ENCODE measurements at places on chromosomes 5 and 9.

GRCh38 chr9:98745470-98745869, 36.7 kb upstream of the GABBR2 start:
- DNase-seq: no peak

- no peak for DNase-seq
Observed at GRCh38 chr5:18152671-18153070, 518.4 kb downstream of the TAF11L14 start.

GRCh38 chr9:16291921-16292320, 578.5 kb downstream of the BNC2 start:
- DNase-seq: no peak

DNA sequence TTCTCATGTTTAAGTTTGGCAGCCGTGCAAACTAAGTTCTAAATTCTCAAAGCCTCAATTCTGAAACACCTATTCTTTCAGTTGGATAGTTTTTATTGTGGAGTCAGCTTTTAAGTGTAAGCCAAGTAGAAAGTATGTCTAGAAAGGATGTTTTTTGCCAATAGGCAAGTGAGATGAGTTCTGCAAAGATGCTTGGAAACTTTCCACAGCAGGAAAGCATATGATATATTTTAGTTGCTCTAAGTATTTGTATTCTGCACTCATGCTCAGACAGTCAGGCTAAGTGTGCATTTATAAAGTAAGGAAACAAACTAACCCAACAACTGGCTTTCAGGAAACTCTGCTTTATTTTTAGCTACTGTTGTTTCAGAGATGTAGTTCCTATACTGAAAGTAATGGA, 67.3 kb upstream of the CDH18 start:
- DNase-seq: no peak

DNA sequence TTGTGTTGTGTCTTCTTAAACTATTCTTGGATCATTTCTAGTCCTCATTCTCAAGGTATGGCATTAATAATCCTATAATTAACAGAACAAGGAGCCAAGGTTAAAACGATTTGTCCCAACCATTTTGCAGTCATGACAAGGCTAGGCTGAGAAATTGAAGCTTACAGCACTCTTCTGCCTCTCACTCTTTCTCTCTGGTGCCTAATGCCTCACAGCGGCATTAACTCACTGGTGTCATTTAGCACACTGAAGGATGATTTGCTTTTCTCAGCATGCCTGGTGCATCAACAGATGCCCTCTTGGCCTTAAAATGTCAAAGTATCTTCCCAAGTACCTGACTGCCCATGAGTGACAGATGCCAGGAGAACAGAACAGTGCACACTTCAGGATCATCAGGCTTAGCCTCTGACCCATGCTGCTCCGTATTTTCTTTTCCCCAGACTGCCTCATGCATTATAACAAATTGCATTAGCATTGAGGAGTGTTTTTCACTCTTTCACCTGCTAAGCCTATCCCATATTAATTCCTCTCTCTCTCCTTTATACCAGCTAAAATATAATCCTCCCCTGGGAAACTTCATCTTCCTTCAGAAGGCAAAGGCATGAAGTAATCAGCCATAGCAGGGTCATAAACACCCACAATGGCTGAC, 61.1 kb upstream of the SV2C start:
- DNase-seq: no peak

DNA sequence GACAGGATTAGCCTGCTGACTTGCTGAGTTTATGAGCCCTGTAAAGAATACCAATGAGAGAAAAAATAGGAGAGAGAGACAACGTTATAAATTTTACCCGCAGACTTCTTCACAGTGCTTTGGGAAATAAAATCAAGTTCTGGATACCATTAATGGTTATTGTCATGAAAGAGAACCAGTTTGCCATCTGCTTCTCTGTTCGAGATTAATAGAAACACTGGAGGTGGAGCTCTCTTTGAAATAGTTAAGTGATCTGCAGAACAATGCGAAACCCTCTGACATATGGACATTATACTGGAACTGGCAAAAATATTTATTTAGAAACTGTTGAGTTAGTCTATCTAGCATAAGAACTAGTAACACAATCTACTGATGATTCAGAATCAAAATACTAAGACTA, 500.7 kb downstream of the CDH12 start:
- no peak for DNase-seq

DNA sequence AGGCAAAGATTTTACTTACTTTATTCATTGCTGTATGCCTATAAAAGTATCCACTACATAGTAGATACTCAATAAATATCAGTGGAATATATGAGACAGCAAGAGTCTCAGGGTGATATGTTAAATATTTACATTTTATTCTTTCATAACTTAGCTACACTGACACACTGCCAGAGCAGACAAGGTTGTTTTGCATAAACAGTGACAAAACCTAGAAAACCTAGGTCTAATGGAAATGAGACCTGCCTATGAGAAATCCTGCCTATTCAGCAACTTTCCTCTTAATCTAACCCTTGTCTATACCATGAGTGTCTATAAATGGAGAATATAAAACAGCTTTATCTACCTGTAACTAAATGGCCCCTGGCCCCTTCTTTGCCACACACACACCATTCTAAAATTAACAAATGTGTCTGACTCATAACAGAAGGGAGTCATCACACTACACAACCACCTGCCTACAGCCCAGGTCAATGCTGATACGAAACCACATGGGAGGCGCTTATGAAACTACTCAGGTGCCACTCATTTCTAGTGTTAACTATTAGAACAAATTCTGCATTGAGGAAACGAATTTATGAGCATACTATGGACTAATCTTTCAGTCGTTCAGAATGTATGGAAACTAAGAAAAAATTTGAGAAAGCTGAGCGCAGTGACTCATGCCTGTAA, 60.3 kb downstream of the UBAP2 start:
- no peak for DNase-seq

GRCh38 chr5:178094345-178094744, 19.0 kb upstream of the N4BP3 start:
- no peak for DNase-seq

DNA sequence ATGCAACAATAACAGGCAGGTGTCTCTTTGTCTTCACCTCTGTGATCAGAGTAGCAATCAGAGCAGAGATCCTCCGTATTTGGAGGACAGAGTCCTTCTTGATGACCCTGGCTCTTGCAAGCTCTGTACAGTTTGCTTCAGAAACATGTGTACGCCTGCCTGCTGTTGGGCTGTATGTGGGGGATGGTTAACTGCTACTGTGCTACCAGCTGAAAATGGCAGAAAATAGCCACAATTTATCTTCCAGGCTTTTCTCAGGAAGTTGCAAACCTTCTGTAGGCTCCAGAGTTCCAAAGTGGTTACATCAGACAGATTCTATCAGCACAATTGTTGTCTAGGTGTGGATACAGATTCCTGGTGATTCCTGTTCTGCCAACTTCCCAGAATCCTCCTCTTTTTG, 35.5 kb downstream of the DDX46 start:
- no peak for DNase-seq

DNA sequence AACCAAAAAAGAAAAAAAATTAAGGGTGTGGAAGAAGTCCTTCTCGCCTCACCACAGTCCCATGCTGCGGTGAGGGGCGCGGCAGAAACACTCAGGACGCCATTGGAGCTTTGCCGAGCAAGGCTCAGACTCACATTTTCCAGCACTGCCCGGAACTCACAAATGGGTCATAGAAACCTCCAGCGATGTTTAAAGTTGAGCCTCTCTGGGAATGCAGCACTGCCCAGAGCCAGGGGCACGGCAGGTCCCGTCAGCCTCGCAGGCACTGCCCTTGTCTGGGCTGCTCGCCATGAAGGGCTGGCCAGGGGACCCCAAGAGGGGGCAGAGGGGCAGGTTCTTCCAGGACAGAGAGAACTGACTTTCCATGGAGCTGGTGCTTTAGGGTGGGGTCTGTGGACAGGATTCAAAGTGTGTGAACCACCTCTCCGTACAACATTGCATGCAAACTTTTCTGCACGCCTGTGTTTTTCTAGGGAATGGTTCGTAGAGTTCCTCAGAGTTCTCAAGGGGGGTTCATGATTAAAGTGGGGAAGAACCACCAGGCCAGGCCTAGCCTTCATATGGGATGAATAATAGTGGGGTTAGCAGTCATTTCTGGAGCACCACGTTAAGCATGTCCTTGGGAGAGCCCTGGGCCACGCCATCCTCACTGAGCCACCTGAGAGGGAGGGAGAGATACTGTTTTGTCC, 38.4 kb downstream of the PRRX2 start:
- DNase-seq: no peak

GRCh38 chr5:17991775-17992174, 357.5 kb downstream of the TAF11L14 start:
- DNase-seq: peak; percentile 45

DNA sequence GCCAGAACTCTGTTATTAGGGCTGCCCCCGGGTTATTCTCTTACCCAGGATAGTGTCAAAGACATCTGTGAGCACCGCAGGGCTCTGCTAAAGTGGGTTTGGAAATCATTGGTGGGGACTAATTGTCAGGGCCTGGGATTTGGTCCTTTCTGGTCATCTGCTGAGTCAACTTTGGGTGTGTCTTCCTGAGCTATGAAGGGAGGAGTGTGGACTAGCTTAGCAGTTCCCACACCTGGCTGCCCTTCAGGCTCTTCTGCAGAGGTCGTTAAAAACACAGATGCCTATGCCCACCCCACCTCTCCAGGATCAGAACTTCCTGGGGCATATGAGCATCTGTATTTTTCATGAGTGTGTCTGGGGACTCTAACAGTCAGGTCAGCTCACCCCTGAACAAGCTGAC, 352.2 kb downstream of the SLIT3 start:
- no peak for DNase-seq

DNA sequence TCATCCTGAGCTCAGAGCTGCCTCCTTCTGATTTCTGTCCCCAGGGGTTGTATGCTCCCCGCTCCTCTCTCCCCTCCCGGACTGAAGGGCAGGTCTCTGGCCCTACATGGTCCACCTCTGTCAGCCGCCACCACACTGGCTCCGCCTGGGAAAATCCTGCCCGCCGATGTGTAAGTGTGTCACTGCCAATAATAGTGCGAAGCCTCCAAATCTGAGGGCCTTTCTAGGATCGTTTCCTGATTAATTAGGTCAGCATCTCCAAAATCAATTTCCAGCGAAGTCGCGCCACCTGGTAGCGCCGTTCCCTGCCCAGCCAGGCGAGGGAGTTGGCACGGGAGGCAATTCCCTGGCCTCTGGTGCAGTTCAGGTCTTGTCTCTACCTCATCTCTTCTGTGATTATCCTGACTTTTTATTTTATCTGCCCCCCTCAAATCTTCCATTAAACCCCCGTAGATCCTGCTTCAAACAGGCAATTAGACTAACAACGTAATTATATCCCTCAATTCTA, 73.5 kb downstream of the ZNF618 start:
- no peak for DNase-seq

DNA sequence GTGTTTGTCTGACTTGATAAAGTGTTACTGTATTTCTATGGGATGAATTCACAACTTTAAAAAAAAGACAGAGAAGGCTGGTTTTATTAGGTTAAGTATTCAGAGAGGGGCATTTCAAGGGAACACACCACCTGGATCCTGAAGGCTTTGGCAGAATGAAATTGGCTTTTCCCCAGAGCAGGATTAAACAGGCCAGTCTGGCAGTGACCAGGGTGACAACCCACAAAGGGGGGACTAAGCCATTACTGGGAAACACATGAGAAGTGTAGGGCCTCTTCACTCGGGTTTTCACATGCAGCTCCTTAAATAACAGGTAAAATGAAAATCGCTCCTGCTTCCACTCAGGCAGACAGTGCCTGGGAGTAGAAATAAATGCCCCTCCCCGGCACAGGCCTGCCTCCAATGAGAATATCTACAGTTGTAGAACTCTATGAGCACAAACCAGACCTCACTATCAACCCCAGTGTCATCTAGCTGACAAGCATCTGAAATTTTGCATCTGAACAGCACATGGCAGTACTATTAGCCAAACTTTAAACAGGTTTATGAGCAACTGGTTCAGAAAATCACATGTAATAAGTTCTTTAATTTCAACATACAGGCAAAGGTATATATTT, 85.8 kb downstream of the LHFPL2 start:
- DNase-seq: no peak

- no peak for DNase-seq
Observed at GRCh38 chr9:31389075-31389474, 995.4 kb upstream of the ACO1 start.

GRCh38 chr5:17802256-17802655, 168.0 kb downstream of the TAF11L14 start:
- no peak for DNase-seq

- DNase-seq: no peak
Observed at GRCh38 chr5:109413458-109413857, 3.7 kb upstream of the PJA2 start.

- no peak for DNase-seq
Observed at GRCh38 chr9:131404581-131404980, 10.7 kb downstream of the PRRC2B start.

GRCh38 chr5:132079081-132079480, 5.5 kb downstream of the CSF2 start:
- DNase-seq: no peak

GRCh38 chr5:100790951-100791350, 112.1 kb downstream of the ST8SIA4 start:
- no peak for DNase-seq

DNA sequence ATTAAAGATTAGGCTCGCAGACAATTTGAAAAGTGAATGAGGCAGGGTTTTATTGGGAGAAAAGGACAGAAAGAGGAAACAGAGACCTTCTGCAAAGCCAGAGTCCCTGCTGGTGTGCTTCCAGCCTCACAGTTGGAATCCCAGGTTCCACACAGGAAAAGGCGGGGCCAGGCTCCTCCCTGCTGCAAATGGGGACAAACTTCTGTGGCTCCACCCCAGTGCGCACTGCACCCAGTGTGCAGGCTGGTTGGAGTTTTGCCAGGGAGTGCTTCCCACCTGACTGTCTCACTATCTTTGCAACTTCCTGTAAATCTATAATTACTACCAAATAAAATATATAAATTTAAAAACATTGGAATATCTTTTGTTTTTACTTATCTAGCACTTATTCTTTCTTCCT, 386.0 kb upstream of the GRIN3A start:
- DNase-seq: no peak

DNA sequence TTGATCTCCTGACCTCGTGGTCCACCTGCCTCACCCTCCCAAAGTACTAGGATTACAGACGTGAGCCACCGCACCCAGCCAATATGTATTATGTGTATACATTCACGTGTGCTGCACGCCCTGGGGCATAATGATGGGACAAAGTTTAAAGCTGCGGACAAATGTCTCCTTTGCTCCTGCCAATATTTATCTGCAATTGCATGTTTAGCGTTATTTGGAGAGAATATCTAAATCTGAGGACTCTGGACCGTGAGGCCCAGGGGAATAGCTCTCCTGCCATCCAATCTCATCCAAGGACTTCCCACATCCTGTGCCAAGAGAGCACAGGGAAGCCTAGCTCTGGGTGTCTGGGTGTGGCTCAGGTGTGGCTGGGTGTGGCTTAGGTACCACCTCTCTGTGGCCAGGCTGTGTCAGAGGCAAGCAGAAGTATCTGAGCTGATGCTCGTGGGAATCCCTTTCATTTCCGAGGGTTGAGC, 6.9 kb upstream of the BOD1 start:
- DNase-seq: no peak

GRCh38 chr5:15366676-15367391, 133.1 kb upstream of the FBXL7 start:
- no peak for DNase-seq

- no peak for DNase-seq
Observed at GRCh38 chr5:118806571-118806970, 181.8 kb downstream of the DTWD2 start.

GRCh38 chr9:114375386-114376175, 12.2 kb downstream of the AKNA start:
- DNase-seq: no peak

Data from glutamatergic neuron (in vitro differentiated cells).